ENCODE measurements at places on chromosomes 6 and 20.
A peak's percentile ranks its signal among the peaks of the same experiment; 100 is the strongest.

GRCh38 chr20:59784791-59785668 is 148.4 kb downstream of the SYCP2 start:
- DNase-seq = no peak

GRCh38 chr6:39881851-39882530 is 52.3 kb downstream of the MOCS1 start:
- DNase-seq = peak; percentile 87

DNA sequence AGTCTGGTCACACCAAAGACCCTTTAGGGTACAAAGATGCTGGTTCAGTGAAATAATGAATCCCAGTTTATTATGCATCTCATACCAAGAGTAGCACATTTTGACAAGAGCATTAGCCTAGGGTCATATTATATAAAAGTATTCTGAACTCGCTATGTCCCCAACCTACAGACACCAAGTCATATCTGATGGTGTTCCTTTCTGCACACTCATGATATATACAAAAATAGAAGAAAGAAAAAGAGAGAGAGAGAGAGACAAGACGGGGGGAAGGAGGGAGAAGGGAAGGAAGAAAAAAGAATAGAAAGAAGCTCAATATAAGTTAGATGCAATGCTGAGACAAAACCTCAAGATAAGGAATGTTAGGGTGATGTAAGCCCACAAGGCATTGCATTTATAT is 131.1 kb downstream of the DST start:
- DNase-seq = no peak

GRCh38 chr20:45320948-45321595 is 13.0 kb upstream of the MATN4 start:
- DNase-seq = no peak

GRCh38 chr20:62566266-62566665 is 76.0 kb upstream of the SLCO4A1 start:
- no peak for DNase-seq

DNA sequence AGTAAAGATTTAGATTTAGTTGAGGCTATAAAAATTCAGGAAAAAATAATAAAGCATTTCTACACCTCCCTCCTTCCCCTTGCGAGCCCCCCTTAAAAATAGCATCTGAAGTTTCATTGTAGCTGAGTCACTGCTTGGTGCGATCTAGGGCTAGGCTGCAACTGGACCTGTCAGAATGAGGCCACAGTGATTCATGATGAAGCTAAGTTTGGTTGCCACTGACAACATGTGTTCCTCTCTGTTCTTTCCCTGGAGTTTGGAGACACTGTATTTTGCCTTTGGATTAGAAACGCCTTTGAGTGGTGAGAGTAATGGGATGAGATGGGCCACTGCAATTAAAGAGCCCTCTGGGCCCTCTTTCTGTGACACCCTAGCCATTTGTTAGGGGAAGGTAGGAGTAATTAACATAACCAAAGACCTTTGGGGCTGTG is 334.1 kb downstream of the NRN1 start:
- DNase-seq = peak; percentile 93

- peak; percentile 13 for DNase-seq
These were observed 548 bp upstream of the TMEM74B start for GRCh38 chr20:1185316-1185741.

DNA sequence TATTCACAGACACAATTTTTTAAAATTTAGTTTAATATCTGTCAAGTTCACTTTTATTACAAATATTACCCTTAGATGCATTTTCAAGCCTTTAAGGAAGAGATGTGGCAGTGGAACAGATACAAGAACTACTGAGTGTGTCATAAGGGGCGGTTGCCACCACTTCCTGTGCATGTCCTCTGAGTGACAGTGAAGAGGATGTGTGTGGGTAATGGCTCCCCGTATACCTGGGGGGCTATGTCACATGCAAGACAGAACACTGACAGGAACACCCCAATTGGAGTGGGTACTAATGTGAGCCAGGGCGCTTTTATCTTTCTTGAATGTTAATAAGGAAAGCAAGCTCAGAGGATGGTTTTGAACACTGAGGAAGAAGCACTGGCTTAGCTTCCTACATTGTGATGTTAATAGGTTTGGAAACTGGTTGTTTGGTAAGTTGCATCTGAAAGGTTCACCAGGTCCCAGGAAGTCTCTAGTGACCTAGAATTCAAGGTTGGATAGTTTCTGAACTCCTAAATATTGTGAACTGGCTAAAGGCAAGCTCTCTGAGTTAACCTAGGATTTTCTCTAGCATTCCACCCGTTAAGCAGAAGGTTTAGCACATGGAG is 83.4 kb upstream of the ASF1A start:
- no peak for DNase-seq

GRCh38 chr6:69719602-69720193 is 77.1 kb downstream of the LMBRD1 start:
- peak; percentile 41 for DNase-seq

DNA sequence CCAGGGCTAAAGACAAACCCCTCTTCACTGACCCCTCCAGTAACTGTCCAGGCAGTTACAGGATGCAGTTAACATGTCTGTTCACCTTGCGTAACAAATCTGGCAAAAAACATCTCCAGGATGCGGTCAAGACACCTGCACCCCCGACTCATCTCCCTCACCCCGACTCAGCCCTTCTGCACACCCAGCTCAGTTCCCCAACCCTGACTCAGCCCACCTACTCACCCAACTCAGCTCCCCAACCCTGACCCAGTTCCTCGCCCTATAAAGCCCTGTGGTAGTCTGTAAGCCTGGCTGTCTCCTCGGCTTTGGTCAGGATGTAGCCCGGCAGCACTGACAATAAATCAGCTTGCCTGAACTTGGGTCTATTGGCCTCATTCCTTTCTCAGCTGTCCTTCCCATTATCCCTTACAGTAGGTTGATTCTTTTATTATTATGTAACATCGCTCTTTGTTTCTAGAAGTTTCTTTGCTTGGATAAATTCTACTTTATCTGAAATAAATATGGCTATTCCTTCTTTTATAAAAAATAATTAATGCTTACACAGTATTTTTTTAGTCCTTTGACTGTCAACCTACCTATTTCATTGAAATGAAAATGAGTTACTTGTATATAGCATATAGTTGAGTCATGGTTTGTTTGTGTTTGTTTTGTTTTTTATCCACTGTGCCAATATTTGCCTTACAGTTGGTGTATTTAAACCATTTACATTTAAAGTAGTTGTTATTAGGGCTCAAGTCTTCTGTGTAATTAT is 12.9 kb upstream of the ADTRP start:
- DNase-seq = no peak

- no peak for DNase-seq
These were observed 1277.2 kb downstream of the GRIK2 start for GRCh38 chr6:102670735-102671134.

- no peak for DNase-seq
These were observed 153.6 kb downstream of the CD83 start for GRCh38 chr6:14270925-14271788.

GRCh38 chr6:88629838-88630494 is 333.5 kb downstream of the RNGTT start:
- no peak for DNase-seq

DNA sequence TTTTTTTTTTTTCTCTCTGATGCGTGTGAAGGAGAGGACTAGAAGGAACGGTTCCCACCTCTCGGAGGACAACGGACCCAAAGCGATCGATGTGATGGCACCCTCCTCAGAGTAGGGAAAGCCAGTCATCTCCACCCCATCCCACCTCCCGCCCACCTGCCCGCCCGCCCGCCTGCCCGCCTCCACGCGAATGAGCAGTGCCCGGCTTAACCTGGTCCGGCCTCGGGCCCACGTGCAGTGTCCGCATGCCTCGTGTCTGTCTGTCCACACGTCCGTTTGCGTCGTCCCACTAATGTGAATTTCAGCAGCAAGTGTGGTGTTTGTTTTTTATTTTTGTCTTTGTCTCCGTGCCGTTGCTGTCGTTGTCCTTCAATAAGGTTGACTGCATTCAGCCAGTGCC is 42.1 kb upstream of the MYL9 start:
- no peak for DNase-seq
